ENCODE measurements at places on chromosomes 1 and 21.

DNA sequence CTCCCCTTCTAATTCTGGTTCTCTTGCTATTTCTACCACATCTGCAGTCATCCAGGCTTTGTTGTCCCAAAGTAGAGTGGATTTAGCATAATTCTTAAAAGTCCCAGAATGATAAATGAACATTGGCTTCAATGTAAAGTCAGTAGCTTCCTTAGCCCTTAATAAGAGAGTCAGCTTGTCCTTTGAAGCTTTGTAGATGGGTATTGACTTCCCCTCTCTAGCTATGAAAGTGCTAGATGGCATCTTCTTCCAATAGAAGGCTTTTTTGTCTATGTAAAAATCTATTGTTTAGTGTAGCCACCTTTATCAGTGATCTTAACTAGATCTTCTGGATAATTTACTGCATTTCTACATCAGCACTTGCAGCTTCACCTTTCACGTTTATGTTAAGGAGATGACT is 181.4 kb upstream of the B3GALT2 start:
- no peak for DNase-seq

DNA sequence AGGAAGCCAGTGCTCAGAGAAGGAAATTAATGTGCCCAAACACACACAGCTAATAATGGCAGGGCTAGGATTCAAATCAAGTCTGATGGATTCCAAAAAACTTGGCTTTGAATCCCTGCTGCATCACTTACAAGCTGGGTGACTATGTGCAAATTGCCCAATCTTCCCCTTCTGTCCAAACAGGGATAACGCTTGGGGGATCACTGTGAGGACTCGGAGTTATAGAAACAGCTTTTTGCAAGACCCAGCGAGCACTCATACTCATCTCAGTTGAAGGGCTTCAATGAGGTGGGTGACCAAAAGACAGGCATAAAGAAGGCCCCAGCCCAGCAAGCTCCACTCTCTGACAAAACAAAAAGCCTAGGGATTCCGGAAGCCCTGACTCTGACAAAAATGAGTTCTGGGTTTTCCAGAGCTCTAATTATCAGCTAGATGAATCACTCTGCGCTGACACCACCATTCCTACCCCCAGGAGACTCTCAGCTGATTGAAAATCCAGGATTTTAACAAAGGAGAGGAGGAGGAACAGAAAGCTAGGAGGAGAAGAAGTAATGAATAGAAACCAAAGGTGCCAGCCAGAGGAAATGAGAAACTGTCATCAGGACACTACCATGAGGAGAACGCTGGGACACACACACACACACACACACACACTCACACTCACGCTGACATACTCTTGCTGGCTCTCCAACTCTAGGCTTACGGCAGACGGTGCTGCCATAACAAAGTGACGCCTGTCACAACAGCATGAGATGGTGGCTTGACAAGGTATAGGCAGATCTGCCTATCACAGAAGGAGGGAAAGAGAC is 1.6 kb upstream of the STK40 start:
- DNase-seq, result no peak

DNA sequence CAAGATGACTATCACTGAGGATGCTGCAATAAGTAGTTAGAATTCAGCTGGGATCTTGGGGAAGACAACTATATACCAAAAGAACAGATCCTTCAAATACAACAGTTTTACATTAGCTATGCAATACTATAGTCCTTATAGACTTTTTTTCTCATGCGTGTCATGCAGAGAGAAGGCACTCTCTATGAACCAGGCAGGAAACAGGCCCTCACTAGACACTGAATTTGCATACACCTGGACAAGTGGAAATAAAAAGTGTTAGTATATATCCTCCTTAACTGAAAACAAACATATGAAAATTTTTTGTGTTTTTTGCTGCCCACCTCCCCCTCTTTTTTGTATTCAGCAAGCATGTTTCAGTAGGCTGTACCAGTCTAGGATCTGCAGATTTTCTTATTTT is 29.9 kb downstream of the TMCO1 start:
- DNase-seq, result no peak

DNA sequence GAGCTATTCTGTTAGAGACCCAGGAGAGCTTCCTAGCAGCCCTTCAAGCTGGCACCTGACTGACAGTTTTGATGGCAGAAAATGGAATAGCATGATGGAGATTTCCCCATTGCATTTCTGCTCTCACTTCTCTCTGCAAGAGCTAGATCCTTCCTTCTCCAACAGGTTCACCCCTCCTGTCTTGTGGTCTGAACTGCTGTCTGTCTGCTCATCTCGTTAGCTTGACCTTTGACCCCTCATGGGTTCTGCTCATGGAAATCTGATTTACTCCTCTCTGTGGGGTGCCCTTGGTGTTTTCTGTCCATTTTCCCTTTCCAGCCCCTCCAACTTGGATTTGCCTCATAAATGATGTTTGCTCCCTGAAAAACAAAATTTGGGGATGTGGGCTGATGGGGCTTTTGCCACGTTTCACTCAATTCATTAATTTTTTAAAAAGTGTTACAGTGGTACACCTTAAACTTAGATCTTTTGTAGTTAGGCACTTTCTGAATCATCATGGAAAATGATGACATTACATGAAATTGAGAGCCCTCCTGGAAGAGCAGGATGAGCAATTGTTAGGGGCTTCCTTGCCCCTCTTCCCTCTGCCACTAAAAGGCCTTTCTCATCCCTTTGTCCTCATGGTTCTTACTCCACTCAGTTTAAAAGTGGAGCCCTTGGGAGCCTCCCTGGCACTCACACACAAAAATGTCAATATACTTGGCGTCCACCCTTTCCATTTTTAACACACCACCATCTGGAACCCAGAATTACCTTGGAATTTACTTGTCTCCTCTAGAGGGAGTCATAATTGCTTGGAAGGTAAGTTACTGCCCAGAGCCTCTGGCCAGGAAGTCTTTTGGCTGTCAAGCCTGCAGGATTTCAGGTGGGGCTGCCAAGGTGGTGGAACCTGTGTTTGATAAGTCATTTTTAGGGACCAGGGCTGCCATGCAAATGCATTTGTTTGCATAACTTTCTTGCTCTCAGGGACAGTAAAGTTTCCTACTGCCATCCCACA is 31.9 kb upstream of the IL19 start:
- DNase-seq, result no peak

DNA sequence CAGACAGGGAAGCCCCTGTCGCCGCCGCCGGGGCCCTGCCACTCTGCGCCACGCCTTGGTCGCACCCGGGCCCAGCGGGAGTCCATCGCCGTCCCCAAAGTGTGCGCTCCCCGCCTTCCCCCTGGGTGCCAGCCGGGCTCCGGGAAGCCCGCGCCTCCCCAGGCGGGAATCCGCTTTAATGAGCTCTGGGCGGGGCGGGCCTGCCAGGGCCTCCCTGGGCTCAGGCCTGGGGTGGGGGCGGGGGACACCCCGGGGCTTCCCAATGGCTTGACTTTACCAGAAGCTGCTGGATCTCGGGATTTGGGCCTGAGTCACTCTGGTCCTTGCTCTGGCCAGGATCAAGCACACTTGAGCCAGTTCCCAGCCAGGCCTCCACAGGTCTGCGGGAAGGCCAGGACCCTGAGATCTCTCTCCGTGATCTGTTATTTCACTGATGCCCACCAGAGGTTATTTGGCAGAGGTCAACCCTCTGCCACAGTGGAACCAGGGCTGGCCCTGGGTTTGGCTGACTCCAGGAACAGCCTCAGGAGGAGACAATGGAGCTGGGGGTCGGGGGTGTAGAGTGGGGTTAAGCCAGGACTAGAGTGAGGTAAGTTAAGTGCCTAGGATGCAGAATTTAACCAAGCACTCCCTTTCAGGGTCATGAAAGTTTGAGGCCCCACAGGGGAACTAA is 178.4 kb upstream of the EDN2 start:
- DNase-seq, result no peak

GRCh38 chr1:24963099-24963872 is 33.2 kb upstream of the RUNX3 start:
- no peak for DNase-seq

GRCh38 chr1:101183388-101183699 is 53.5 kb upstream of the S1PR1 start:
- DNase-seq, result no peak

GRCh38 chr21:36964827-36965719 is 1.4 kb downstream of the HLCS start:
- no peak for DNase-seq
